ENCODE measurements at places on chromosomes 13 and 19.

- DNase-seq: peak; percentile 29
These were observed at the start of gene MBOAT7 for GRCh38 chr19:54189145-54189734. Gene MBOAT7 (minus strand): TSS chr19:54189580. CDS start chr19:54188508, 1,072 bp downstream.

DNA sequence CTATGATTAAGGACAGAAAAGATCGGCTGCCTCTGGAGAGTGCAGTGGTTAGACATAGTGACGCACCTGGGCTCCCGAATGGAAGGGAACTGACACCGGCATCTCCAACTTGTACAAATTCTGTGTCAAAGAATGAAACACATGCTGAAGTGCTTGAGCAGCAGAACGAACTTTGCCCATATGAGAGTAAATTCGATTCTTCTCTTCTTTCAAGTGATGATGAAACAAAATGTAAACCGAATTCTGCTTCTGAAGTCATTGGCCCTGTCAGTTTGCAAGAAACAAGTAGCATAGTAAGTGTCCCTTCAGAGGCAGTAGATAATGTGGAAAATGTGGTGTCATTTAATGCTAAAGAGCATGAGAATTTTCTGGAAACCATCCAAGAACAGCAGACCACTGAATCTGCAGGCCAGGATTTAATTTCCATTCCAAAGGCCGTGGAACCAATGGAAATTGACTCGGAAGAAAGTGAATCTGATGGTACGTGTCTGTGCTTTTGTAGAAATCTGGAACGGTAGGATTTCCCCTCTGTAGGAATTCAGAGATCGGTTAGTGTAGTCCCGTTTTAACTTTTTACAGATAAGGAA lies 16.9 kb downstream of the ERCC5 start:
- no peak for DNase-seq

DNA sequence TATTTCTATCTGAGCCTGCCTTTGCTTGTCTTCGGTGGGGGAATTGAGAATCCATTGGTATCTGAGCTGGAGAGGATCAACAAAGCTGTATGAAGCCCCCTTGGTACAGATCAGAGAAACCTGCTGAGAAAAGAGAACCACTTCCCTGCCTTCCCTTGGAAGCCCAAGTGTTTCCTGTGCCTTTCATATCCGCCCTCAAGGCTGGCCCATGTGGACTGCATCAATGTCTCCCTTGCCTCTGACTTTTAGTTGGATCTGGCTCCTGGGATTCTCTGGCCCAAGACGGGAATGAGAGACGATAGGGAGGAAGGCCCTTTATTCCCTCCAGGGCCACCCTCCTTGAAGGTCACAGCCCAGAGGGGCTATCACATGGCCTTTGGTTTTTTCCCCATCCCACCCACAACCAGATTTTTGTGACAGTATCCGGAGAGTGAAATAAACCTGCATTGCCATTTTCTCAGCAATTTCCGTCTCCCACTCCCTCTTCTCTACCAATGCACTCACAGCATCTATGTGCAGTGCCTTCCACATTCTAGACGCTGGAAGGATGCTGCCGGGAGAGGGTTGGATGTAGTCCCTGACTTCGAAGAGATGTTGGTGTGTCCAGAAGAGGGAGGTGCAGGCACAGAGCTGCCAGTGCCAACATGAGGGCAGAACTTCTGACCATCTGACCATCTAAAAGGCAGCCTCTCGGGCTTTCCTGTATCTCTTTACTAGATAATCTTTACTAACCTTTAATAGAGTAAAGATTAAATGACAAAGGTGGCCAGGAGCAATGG lies 63.8 kb downstream of the KCTD15 start:
- no peak for DNase-seq

- DNase-seq: no peak
These were observed 183.0 kb downstream of the KCTD12 start for GRCh38 chr13:76703216-76703615.

DNA sequence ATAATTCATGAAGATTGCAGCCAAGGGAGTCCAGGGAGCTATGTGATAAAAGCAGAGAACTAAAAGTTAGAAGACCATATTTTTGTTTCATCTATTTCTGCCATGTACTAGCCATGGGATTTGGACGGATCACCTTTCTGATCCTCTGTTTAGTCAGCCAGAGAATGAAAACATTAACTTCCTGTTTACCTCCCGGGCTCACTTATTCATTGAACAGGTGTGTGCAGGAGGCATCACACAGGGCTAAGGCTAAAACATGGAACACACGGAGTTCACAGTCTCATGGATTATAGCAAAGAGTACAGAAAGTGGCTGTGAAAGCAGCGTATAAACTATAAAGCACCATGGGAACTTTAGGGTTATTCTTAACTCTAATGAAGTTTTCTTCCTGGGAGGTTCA lies 96.8 kb downstream of the GPR12 start:
- DNase-seq: no peak

GRCh38 chr19:49818649-49819370 lies 721 bp downstream of the MED25 start:
- DNase-seq: no peak

DNA sequence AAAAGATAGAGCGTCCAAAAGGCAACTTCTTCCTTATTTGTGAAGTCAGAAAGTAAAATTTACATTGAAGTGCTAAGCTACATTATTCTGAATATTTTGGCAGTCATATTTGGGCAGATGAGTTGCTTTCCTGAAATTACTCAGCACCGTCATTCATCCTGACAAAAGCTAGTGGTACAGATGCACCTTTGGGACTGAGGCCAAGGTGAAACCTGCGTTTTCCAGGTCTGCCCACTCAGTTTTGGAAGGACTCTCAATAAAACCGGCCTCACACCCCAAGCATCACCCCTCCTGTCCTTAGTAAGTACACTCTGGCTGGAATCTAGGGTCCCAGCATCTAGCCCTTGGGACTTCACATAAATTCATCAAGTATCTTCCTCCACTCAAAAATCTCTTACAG lies 187.5 kb downstream of the TM9SF2 start:
- no peak for DNase-seq

DNA sequence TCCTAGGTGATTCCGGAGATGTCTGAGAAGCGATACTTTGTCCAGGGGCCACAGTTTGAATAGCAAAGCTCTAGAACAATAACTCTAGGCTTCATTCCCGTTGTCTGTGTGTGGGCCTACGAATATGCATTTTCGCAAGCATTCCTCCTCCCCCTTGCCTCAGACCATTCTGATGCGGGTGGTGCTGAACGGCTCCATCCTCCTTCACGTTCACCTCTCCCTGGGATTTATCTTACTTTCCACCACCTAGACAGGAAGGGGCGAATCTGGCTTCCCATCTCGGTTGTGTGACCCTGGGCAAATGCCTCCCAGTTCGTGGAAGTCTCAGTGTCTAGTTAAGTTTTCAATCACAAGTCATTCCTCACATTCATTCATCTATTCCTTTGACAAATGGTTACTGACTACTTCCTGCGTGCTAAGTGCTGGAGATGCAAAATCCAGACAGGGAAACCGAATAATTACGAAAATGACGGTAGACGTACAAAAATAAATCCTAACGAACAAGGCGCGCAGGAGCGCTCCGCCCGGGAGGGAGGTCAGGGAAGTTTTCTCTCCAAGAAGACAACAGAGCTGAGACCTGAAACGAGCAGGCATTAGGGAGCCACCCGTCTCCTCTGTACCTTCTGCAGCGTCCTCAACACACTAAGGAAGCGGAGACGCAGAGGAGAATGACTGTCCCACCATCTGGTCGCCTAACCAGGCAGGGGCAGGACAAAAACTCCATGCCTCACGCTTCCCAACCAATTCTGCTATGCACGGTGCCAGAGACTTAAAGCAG lies 1.3 kb upstream of the CNOT3 start:
- DNase-seq: no peak

DNA sequence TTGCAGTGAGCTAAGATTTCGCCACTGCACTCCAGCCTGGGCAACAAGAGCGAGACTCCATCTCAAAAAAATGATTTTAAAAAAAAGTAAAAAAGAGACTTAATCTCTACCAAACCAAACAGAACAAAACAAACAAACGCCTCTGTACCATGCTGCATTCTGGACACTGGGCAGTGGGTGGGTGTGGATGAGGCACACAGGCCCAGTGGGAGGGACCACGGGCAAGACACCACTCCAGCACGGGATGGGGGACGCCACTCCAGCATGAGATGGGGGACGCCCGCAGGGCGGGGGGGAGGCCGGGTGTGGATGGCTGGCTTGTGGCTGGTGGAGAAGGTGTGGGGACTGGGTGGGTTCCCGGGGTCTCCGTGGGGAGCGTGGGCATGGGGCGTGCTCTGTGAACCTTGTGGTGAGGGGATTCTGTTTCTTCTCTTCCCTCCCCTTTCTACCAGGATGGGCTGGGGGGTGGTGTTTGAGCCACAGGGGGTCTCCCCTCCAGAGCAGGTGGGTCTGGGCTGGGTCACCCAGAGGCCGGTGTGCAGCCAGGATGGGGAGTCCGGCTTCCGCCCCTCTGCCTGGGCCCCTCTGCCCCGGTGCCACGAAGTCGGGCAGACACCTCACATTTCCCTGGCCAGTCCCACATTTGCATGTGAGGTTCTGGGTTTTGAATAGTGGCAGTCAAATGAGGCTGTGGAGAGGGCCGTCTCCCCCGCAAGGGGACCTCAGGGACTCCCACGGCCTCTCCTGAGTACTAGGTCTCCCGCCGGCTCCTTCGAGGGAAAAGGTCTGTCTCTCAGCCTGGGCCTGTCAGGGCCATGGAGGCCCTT lies 23.9 kb upstream of the MATK start:
- DNase-seq: no peak

GRCh38 chr19:12932392-12933286 lies 872 bp downstream of the FARSA start:
- no peak for DNase-seq

DNA sequence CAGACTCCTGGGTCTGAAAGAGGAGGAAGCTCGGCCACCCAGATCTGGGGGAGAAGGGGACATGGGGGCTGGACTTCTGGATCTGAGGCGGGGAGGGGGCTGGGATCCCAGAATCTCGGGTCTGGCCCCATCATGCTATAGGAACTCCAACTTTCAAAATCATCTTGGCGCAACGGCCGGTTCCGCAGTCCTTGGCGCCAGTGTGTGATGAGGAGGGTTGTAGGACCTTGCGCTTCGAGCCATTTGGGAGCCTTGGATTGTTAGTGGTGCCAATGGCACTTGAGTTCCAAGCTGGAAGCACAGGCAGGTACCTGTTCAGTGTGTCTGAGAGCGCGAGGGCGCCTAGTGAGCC lies 324 bp downstream of the RUVBL2 start:
- no peak for DNase-seq

GRCh38 chr13:62850331-62850730 lies 1434.7 kb upstream of the PCDH20 start:
- DNase-seq: no peak

- DNase-seq: no peak
These were observed 145.1 kb downstream of the EFNB2 start for GRCh38 chr13:106390367-106390766.

DNA sequence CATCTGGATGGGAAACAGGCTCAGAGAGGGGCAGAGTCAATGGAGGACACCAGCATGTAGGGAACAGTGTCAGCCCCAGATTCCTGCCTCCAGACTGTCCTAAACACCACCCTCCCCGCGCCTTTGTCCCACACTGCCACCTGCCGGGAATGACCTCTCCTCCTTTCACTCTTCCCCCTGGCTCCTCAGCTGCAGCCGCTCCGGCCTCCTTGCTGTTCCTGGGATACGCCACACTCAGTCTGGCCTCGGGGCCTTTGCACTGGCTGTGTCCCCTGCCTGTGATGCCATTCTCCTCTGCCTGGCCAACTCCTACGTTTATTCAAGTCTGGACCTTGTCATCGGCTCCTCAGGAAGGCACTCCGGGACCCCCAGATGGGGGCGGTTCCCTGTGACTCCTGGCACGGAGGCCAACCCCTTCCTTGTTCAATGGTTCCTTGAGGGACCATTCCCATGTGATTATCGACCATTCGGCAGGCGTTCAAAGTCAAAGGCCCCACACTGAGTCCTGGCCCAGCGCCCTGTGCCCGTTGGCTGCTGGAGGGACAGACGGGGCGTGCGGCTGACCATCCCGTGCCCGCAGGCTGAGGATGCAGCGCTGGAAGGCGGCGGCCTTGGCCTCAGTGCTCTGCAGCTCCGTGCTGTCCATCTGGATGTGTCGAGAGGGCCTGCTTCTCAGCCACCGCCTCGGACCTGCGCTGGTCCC lies 15.8 kb downstream of the FUT6 start:
- no peak for DNase-seq

DNA sequence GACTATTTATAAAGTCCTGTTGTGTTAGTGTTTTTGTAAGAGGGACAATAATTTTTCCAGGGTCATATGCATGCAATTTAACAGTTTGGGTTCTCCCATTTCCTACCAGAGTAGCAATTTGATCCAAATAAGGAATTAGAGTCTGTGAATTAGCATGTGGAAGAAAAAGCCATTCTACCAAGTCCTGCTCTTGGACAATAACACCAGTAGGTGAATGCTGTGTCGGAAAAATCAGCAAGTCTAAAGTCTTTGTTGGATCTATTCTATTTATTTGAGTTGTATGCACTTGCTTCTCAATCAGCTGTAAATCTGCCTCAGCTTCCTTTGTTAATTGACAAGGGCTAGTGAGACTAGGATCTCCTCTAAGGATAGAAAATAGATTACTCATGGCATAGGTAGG lies 21.4 kb upstream of the IL17D start:
- DNase-seq: no peak

GRCh38 chr13:49342454-49342853 lies 94.7 kb downstream of the CDADC1 start:
- DNase-seq: no peak

DNA sequence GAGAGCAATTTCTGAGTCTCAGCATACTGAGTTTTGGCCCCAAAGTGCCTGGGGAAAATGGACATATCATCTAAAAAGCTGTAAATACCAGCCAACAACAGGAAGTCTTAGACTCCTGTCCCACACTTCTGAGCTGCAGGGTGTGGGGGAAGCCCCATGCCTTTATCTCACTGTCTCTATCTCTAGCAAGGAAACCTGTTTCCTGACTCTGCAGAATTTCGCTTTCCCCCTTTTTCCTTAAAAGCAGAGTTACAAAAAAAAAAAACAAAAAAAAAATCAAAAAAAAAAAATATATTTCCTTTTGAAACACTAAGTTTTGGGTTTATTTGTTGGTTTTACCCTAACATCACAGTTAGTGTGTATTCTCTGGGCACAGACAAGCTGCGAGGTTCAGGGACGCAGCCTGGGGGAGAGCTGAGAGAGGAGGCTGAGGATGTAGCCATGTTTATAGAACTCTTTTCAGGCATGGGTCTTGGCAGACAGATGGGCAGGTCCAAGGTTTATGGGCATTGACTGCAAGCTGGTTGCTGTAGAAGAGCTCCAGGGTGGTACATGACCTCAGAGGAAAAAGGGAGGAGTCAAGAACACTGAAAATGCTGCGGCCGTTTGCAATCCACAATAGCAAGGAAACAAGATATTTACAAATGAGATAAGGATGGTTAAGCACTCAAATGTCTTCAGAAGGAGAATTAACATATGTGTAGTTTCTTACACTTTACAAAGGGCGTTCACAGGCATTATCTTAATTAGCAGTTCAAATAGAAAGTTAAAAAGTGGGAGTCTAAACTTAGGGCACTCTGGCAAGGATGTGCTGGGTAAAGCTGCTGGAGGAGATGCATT lies 4.9 kb downstream of the MBNL2 start:
- DNase-seq: no peak

- DNase-seq: no peak
These were observed 137.6 kb downstream of the GPC6 start for GRCh38 chr13:93364166-93364565.

GRCh38 chr13:109130093-109130835 lies 500.9 kb downstream of the MYO16 start:
- DNase-seq: no peak
